Head of caudate nucleus (tissue), 42 donors: ENCODE measurements at places on chromosomes 2 and 18.

DNA sequence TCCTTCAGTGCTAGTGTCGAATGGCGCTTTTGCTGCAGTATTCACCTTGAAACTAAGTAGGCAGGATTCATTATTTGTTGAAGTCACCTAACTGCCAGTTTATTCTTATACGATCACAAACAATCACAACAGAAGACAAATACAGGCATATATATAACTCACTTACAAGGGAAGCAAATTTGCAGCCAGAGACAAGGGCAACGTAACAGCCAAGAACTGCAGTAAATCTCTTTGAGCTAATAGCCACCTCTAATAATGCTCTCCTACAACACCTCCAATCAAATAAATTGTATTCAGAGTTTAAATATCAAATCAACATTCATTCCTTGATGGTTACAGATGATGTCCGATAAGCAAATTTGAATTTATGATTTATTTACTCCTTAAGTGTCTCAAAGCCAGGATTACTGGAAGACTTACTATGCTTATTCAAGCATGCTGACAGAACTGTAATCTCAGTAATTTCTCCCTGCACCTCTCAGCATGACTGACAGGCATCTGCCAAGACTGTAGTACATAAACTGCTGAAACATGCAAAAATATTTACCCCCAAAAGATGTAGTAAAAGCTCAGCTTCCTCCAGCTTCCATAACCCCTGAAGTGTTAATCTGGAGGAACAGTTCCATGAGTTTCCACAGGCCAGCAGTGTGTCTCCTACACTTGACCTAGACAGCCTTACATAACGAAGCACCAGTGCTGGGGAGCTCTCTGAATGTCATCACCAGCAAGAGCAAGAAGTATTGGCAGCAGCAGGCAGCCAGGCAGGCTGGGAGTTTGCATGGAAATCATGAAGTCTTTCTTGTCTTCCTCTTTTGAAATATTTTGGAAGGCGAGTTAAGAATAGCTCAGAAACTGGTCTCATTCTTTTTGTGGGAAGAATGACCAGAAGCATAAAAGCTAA lies 20.9 kb upstream of the SCN1A start:
- DNase-seq = no peak

GRCh38 chr18:63356272-63356896 lies 10.6 kb downstream of the KDSR start:
- DNase-seq = no peak

DNA sequence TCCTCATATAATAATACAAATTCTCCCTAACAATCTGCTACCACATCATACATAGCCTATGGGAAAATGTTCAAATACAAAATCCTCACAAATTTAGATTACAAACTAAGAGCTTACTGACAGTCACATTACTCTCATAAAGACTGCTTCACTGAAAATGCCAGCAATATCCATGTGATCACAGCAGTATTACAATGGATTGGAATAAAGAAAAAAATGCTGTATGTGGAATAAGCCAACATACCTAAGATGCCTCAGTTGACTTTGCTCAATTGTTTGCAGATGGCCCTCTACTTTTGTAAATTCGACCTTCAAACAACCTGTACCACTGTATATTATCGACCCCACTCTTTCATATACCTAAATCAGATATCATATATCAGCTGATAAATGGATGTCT lies 88.7 kb downstream of the DYM start:
- DNase-seq = no peak

DNA sequence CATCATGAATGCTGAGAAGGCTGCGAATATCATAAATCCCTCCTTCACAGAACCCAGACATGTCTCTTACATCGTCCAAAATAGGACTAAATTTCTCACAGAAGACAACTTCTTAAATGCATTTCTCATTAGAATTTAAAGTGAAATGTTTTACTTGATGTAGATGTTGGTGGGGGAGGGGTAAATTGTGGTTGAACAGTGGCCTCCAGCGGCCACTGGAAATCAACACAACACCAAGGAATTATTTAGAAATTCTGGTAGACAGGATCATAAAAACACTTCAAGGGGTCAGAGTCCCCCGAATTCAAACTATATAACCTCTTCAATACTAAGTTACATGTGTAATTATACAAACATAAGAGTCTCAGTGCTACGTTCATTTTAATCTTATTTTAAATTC lies 135.9 kb downstream of the ABCA12 start:
- peak; percentile 15 for DNase-seq

GRCh38 chr18:47842836-47843235 lies 87.6 kb downstream of the SMAD2 start:
- no peak for DNase-seq
